ENCODE measurements at places on chromosomes 11 and 22.

- DNase-seq: no peak
Observed at GRCh38 chr22:37740455-37741311, 43.8 kb downstream of the TRIOBP start.

DNA sequence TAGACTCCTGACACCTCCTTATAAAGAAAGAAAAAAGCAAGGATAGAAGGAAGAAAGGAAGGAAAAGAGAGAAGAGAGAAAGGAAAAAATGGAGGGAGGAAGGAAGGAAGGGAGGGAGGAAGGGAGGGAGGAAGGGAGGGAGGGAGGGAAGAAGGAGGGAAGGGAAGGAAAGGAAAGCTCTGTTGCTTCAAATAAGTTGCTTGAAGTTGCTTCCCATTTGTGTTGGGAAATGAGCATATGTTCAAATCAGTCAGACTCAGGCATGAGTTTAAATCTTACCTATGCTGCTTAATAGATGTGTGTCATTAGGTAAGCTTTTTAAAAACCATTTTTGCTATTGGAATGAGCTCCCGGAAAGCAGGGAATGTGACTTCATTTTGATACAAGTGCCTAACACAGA is 6.6 kb upstream of the GAS2 start:
- no peak for DNase-seq

GRCh38 chr11:17934194-17934593 is 78.7 kb downstream of the SERGEF start:
- no peak for DNase-seq

- no peak for DNase-seq
Observed at GRCh38 chr11:127071606-127072005, 71.0 kb upstream of the KIRREL3 start.

- no peak for DNase-seq
Observed at GRCh38 chr11:76554767-76555166, 109.9 kb downstream of the EMSY start.

DNA sequence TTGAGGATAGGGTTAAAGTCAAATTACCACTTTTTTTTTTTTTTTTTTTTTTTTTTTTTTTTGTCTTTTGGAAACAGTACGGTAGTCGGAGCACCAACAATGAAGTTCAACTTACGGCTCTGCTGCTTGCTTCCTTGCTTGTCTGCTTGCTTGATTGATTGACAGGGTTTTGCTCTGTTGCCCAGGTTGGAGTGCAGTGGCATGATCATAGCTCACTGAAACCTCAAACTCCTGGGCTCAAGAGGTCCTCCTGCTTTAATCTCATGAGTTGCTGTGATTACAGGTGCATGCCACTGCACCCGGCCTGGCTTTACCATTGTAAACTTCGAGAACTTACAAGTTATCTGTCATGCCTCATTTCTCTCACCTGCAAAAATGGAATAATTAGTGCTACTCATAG is 5.8 kb downstream of the SGSM3 start:
- DNase-seq: no peak

- DNase-seq: no peak
Observed at GRCh38 chr22:19644314-19645223, 69.7 kb upstream of the SEPTIN5 start.

GRCh38 chr11:72781313-72782080 is 12.3 kb downstream of the STARD10 start:
- DNase-seq: peak; percentile 62

GRCh38 chr11:14094481-14095037 is 132.0 kb downstream of the SPON1 start:
- DNase-seq: no peak

DNA sequence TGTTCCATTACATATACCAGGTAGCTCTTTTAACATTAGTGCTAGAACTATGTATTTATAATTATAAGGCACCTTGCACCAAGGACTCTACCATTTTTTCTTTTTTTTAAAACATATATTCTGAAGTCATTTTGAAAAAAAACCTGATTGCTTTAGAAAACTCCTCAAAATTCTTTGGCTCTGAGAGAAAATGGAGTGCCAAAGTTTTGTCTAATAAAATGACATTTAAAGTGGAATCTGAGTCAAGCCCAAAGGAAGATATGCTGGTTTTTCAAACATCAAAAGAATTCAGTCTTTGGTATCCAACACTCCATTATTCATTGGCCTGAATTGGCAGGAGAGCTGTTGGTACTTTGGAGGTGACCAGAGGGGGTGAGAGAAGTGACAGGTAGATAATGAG is 116.5 kb downstream of the ME3 start:
- no peak for DNase-seq

- peak; percentile 52 for DNase-seq
Observed at GRCh38 chr22:32475468-32476010, 928 bp downstream of the FBXO7 start.

DNA sequence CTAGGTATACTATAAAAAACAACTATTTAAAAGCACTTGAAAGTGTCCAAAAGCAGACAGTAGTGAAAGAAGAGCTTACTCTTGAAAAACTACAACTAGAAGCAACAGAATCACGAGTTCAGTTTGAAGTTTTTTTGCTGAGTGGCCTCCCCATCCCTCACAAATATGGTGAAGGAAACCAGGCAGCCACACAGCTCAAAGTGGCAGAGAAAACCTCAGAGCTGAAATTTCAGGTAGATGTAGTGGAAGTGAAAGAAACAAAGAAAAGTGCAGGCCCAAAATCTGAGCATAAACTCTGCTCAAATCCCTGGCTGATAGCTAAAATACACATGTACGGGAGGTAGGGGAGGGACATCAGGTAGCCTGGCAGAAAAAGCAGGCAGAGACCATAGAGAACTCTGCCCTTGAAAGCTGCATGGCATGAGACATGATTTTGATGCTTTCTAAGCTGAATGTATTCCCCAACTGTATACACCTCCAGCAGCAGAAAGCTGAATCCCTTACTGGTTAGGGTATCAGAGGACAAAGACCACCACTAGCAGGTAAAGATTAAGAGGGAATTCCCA is 12.1 kb downstream of the BTBD10 start:
- DNase-seq: no peak

GRCh38 chr11:100774132-100774531 is 87.0 kb downstream of the ARHGAP42 start:
- DNase-seq: no peak

GRCh38 chr22:41963453-41964111 is 5.7 kb upstream of the SEPTIN3 start:
- DNase-seq: peak; percentile 79

DNA sequence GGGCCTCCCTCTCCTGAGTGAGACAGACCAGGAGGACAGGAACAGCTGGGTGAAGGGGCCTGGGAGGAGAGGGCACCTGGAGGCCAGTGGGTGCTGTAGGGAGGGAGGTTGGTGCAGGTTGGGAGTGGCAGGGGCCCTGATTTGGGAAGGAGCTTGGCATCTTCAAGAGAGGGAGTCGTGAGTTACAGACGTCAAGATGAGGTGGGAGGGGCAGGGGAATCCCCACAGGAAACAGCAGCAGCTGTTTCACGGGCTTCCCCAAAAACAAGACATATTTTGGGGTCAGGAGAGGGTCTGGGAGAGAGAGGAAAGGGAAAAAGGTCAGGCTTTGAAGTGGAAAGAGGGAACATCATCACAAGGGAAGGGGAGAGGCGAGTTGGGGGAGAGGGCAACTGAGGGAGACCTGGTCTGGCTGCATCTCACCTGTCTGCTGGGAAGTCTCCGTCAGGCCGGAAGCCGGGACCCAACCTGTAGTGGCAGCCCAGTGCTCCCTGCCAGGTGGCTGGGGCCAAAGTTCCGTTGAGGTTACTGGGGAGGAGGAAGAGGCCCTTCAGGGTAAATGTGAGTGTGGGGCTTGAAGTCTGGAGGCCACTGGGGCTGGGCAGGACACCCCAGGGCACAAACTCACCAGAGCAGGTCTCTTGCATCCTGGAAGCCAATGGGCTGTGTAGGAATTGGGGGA is 4.4 kb downstream of the NAALADL1 start:
- no peak for DNase-seq

GRCh38 chr11:37509506-37509905 is 911.5 kb upstream of the RAG2 start:
- no peak for DNase-seq

GRCh38 chr11:110850846-110851245 is 138.6 kb upstream of the ARHGAP20 start:
- no peak for DNase-seq

- DNase-seq: no peak
Observed at GRCh38 chr11:81596704-81597103, 1137.0 kb downstream of the FAM181B start.

DNA sequence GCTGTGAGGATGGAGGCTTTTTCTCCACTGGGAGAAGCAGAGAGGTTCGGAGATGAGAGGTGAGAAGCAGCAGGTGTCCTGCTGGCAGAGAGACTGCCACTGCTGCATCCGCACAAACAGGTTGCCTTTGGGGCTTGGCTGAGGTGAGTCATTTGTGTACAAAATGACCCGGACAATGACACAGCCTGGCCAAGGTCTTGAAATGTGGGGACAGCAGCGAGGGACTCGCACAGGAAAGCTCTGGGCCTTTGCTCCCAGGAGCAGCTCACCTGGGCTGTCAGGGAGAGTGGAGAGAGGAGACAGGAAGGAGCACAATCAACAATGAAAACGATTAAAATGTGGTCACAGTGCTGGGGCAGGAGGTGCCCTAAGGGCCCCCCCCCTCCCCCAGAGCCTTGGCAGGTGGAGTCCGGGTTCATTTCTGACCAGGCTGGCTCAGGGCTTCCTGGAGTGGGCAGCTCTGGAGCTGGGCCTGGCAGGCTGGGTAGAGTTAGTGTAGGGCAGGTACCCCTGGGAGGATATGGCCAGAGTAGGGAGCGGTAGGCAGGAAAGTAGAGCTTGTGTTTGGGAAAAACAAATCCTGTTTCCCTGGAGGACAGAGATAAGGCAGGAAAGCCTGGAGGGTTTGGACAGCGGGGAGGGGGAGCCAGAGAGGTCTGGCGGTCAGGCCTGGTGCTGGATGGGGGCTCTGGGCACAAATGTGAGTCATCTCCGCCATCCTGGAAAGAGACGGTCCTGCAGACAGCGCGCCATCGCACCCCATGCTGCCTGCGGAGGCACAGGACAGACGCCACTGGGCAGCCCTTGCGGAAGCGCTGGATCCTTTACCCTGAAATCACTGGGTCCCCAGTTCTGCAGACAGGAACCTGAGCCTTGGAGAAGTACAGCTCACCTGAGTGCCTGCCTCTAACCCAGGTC is 37.8 kb upstream of the CELSR1 start:
- no peak for DNase-seq

- no peak for DNase-seq
Observed at GRCh38 chr11:35042913-35043312, 96.1 kb upstream of the CD44 start.

- DNase-seq: no peak
Observed at GRCh38 chr11:15295695-15296094, 181.0 kb downstream of the INSC start.

DNA sequence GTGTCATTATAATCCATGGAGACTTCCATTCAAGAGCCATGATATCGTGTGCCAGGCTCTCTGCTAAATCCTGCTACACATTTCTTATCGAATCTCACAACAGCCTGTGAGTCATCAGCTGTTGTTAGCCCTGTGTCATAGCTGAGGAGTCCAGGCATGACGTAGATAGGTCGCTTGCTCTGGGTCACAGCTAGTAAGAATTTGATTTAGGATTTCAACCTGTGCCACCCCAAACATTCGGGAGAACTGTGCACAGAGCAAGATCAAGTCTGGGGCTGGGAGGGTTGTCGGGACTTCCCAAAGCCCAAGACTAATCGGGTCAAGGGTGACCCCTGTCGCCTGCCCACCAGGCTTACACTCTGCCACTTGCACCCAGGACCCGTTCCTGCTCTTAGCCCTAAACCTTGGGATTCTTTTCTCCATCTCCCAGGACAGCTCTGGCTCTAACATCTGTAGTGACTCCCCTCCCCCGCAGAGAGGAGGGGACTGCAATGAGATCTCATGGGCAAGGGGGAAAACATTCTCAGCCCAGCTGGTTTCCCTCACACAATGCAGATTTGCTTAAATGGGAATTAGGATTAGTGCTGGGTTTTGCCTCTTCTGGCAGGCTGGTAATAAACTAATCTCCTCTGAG is 34.3 kb downstream of the TSPAN18 start:
- no peak for DNase-seq

DNA sequence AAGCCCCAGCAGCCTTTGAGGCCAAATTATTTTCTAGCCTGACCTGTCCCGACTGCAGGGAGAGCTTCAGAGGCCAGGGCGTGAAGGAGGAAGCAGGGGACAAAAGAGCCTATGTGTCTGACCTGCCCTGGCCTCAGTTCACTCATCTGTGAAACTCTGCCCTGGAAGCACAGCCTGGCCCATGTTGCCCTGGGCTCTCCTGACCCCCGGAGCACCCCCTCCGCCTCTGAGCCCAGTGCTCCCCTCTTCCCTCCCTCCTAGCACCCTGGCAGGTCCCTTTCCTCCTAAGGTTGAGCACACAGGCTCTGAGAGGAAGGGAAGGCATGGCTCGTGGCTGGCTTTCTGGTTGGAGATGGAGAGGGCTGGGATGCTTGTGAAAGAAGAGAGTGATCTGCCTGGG is 3.4 kb upstream of the A4GALT start:
- no peak for DNase-seq

DNA sequence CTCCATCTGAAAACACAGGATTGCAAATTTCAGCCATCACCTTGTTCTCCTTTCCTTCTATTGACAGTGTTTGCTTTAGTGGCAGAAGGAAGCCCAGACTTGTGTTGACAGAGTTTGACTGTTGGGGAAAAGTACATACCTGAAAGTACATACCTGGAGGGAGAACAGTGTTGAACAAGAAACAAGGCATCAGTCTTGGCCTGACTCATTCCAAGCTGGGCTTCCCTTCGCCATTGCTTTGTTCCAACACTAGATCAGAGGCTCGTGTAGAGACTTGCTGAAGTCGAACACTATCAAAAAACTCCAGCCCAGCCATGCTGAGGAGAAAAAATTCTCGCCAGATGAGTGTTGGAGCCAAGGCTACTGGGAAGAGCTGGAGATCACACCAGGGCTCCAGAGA is 133.4 kb downstream of the BBOX1 start:
- no peak for DNase-seq

- peak; percentile 81 for DNase-seq
Observed at GRCh38 chr11:14907411-14908213, 15.6 kb upstream of the CYP2R1 start.

- no peak for DNase-seq
Observed at GRCh38 chr11:2520736-2521035, 75.9 kb downstream of the KCNQ1 start.

DNA sequence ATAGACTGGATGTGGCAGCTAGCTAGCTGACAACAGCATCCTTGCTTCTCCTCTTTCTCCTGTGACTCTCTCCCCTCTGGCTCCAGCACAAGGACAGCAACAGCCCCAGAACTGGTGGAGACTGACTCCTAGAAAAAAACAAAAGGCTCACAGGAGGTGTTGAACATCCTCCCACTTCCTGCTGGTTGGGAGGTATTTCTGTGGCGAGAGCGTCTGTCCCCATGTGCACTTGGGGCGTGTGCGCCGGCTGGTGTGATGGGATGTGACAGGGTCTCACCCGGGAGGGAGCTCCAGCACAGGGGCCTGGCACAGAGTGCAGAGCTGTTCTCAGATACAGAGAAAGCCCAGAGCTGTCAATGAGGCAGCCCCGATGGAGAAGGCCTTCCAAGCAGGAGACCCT is 107.2 kb upstream of the E2F8 start:
- no peak for DNase-seq
